ENCODE measurements at places on chromosomes 1 and 21.

- DNase-seq: no peak
Observed at GRCh38 chr1:45122724-45123123, 83.7 kb downstream of the ZSWIM5 start.

GRCh38 chr1:20571427-20571826 is 17.5 kb upstream of the CDA start:
- DNase-seq: no peak

DNA sequence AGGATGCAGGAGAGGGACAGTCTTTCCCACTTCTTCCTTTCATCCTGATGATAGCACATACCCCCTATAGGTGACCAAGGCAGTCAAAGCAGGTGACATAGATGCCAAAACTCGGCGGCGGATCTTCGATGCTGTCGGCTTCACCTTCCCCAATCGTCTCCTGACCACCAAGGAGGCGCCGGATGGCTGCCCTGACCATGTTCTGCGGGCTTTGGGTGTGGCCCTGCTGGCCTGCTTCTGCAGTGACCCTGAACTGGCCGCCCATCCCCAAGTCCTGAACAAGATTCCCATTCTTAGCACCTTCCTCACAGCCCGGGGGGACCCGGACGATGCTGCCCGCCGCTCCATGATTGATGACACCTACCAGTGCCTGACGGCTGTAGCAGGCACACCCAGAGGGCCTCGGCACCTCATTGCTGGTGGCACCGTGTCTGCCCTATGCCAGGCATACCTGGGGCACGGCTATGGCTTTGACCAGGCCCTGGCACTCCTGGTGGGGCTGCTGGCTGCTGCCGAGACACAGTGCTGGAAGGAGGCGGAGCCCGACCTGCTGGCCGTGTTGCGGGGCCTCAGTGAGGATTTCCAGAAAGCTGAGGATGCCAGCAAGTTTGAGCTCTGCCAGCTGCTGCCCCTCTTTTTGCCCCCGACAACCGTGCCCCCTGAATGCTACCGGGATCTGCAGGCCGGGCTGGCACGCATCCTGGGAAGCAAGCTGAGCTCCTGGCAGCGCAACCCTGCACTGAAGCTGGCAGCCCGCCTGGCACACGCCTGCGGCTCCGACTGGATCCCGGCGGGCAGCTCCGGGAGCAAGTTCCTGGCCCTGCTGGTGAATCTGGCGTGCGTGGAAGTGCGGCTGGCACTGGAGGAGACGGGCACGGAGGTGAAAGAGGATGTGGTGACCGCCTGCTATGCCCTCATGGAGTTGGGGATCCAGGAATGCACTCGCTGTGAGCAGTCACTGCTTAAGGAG is 2.9 kb downstream of the NCDN start:
- no peak for DNase-seq

- no peak for DNase-seq
Observed at GRCh38 chr1:116391185-116391584, 18.1 kb downstream of the ATP1A1 start.

DNA sequence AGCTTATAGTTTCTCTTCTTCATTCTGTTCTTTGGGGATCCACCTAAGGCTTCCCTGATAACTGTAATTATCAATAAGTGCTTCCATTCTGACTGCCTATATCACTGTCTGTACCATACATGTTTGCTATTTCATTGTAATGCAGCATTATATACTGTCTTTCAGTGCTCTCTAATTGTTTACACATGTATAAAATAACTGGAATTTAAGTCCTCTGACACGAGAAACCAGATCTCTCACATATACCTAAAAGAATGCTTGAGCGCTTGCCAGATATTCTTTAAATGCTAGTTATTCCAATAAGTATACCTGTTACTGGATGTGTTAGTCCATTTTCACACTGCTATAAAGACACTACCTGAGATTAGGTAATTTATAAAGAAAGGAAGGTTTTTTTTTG is 34.7 kb downstream of the CELF3 start:
- no peak for DNase-seq

- no peak for DNase-seq
Observed at GRCh38 chr1:186960861-186961260, 132.1 kb downstream of the PLA2G4A start.

DNA sequence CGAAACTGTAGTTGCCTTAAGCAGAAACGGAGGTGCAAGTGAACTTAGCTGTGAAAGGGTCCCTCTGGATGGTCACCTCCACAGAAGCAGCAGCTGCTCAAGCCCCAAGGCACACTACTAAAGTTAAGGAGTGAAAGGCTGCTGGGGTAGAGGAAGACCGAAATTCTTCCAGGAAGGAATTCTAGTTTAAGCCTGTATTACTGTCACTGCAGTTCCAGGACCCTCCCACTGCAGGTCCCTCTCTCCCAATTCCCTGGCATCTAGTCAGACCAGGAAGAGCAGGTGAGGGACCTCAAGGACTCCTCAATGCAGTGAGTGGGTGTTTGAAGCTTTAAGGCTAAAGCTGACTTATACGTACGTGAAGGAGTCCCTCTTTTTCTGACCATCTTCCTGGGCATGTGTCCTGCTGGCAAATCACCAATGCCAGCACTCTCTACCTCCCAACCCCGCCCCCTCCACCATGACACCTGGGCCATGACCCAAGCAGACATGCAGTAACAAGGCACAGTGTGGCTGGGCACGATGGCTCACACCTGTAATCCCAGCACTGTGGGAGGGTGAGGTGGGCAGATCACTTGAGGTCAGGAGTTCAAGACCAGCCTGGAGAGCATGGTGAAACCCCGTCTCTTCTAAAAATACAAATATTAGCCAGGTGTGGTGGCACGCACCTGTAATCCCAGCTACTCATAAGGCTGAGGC is 57.2 kb downstream of the TGFBR3 start:
- no peak for DNase-seq

- DNase-seq: no peak
Observed at GRCh38 chr1:17549384-17549783, 9.9 kb downstream of the ARHGEF10L start.

DNA sequence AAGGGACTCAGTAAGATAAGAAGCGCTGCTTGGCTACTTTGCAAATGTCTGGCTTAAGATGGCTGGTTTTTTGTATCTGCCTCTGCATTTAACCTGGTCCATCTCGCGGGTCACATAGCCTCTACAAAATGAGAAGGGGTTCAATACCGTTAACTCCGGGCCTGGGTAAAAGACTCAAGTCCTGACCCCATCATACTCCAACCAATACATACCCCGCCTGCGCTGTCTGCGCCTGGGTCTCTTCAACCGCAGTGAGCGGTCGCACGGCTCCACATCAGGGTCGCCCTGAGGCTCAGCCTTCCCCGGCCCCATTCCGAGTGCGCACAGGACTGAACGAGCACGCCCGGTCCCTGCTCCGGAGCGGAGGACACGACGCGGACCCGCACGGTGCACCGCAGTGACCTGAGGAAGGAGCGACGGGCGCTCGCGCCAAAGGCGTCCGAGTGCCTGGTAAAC is 558 bp upstream of the PGD start:
- DNase-seq: no peak

- DNase-seq: no peak
Observed at GRCh38 chr1:226655251-226656163, 83.6 kb downstream of the ITPKB start.

- peak; percentile 75 for DNase-seq
Observed at GRCh38 chr1:193537266-193538002, 351.0 kb upstream of the B3GALT2 start.

GRCh38 chr1:182279724-182280503 is 111.7 kb downstream of the GLUL start:
- no peak for DNase-seq

- no peak for DNase-seq
Observed at GRCh38 chr1:213387380-213388015, 336.5 kb downstream of the RPS6KC1 start.

DNA sequence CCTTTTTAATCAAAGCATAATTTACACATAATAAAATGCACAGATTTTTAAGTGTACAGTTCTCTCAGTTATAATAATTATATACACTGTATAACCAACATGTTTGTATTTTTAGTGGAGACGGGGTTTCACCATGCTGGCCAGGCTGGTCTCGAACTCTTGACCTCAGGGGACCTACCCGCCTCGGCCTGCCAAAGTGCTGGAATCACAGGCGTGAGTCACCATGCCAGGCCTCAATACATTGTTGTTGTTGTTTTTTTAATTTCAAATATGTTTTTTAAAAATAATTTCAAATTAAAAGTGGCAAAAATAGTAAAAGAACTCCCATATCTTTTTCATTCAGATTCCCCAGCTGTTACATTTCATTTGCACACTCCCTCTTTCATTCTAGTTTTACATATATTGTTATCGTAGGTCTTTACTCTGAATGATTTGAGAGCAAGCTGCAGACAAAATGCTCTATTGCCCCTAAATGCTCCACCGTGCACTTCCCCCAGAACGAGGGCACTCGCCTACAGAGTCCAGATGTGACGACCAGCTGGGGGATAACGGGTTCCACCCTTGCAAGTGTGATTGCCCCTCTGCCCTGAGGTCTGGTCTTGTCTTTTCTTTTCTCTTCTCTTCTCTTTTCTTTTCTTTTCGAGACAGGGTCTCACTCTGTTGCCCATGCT is 19.2 kb upstream of the RD3 start:
- DNase-seq: no peak

- no peak for DNase-seq
Observed at GRCh38 chr21:16965424-16965823, 547.4 kb upstream of the CXADR start.

GRCh38 chr21:44006017-44006619 is 6.0 kb upstream of the TRAPPC10 start:
- no peak for DNase-seq

DNA sequence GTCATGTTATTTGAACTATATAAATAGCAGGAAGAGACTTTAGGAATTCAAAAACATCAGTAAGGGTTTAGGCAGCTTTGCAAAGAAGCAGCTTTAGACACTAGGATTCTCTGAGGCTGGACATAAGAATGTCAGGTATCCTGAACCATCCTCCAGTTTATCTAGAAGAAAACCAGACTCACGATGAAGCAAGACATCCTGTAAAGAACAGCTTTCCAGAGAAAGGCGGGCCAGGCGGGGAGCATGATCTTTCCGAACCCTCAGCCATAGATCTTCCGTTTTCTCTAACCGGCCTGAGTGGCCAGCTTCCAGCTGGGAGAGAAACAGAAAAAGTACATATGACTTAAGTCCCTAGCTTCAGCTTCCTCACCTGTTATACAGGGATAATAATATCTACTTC is 39.3 kb upstream of the RBBP5 start:
- no peak for DNase-seq

DNA sequence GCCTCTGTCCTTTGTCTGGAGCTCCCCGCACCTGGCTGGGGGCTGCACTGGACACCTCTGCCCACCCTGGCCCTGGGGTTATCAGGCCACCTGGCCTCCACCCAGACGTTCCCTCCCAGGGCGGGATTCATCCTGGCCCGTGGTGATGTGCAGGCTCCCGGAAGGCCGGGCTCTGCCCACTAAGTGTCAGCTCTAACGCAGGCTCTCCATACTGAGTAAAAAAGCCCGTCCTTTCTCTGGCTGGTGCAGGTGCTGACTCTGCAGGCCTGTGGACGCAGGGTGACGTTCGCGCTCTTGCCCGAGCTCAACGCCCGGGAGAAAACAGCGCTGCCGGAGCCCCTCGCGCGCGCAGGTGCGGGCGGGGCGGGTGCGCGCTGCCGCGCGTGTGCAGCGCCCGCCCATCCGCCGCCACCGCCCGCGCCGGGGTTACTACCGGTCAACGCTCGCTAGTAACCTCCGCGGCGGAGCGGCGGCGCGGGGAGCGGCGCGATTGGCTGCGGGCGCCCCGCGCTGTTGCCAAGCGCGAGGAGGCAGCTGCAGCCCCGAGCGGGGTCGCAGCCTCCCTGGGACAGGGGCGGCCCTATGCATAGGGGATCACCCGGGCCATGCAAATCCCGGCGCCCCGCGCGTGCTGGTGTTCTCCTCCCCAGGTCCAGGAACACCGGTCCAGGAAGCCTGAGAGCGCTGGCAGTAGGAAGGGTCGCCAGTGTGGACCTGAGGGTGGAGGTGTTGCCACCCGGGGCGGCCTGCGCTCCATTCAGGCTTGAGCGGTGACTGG is 15.7 kb downstream of the ABCG1 start:
- DNase-seq: peak; percentile 84

DNA sequence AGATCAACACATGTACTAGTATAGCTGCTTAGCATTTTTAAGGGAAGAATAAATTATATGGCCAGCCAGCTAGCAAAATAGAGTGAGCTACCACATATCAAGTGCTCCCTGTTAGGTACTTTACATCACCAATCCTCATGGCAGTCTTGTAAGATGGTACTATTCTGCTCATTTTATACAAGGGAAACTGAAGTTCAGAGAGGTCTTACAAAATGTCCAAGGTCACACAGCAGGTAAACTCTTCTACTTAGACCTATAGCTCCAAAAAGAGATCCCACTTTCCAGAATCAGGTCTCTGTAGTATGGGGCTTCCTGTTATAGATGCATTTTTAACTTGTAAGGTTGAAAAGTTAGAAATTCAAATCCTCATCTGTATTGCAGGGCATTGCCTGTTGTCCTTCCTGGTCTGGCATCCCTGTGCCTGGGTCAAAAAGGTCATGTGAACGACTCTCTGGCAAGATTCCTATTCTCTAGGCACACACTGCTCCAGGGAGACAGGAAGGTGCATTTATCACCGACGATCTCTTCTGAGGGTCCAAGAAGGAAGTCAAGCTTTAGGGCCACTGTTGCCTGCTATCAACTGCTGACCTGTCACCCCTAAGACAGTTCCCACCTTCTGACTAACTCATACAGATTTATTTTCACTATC is 41.1 kb downstream of the TRIT1 start:
- no peak for DNase-seq

- DNase-seq: no peak
Observed at GRCh38 chr21:33360281-33360680, 35.5 kb downstream of the IFNAR1 start.

DNA sequence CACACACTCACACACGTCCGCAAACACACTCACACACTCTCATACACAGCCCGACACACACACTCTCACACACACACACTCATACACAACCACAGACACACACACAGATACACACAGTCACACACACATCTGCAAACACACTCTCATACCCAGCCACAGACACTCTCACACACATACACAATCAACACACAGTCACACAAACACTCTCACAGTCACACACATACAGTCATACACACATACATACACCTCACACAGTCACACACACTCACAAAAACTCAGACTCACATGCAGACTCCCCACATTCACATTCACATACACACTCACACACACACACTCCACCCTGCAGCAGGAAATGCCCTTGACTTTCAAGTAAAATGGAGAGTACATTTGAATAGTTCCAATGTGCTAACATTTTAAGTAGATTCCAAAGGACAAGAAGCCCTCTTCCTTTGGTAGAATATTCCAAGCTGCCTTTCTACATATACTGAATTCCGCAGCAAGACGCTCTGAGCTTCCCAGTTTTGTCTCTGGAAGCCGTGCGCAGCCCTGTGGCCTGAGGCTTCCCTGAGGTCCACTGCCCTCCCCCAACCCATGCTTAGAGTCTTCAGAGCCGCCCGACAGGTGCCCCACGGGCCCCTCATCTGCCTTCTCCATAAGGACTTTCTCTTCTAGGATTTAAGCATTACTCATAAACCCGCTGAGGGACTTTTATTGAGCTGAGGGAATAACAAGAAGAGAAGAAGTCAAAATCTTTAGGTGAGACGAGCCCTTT is 9.7 kb downstream of the BATF3 start:
- no peak for DNase-seq

Measured in stimulated activated CD4-positive, alpha-beta T cell treated with anti-CD3 and anti-CD28 coated beads, Interleukin-1b, Interleukin-23, amount 100 ng/mL, for 48 hours (primary cell).